Posterior cingulate gyrus (tissue), 11 donors: ENCODE measurements at places on chromosomes 5 and 9.

- peak; percentile 63 for DNase-seq
Measured at GRCh38 chr5:149837680-149838269, 106.8 kb downstream of the PDE6A start.

DNA sequence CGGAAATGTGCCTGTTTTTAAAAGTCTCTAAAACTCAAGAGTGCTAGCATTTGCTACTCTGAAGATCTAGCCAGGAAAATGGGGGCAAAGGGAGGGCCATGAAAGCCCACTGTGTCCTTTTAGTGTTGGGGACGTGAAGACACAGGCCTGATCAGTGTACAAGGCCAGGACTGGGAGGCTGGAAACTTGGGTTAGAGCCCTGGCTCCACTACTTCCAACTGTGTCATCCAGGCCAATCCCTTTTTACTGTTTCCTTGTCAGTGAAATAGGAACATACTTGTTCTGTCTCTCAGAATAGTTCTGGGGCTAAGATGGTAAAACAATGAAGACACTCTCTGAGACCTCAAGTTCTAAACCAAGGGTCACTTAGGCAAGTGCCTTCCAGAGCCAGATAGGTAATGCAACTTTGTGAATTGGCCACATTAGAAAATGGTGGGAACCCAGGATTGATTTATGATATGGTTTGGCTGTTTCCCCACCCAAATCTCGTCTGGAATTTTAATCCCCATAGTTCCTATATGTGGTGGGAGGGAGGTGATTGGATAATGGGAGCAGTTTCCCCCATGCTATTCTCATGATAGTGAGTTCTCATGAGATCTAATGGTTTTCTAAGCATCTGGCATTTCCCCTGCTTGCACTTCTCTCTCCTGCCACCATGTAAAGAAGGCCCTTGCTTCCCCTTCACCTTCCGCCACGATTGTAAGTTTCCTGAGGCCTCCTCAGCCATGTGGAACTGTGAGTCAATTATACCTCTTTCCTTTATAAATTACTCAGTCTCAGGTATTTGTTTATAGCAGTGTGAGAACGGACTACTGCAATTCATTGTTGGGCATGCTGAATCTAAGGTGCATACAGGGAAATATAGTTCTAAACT is 30.4 kb upstream of the B4GALT1 start:
- no peak for DNase-seq

GRCh38 chr9:32431940-32432555 is 47.6 kb downstream of the ACO1 start:
- DNase-seq, result no peak

GRCh38 chr5:88713818-88714217 is 169.2 kb downstream of the MEF2C start:
- DNase-seq, result no peak

- no peak for DNase-seq
Measured at GRCh38 chr9:99870126-99870525, 36.3 kb upstream of the STX17 start.

DNA sequence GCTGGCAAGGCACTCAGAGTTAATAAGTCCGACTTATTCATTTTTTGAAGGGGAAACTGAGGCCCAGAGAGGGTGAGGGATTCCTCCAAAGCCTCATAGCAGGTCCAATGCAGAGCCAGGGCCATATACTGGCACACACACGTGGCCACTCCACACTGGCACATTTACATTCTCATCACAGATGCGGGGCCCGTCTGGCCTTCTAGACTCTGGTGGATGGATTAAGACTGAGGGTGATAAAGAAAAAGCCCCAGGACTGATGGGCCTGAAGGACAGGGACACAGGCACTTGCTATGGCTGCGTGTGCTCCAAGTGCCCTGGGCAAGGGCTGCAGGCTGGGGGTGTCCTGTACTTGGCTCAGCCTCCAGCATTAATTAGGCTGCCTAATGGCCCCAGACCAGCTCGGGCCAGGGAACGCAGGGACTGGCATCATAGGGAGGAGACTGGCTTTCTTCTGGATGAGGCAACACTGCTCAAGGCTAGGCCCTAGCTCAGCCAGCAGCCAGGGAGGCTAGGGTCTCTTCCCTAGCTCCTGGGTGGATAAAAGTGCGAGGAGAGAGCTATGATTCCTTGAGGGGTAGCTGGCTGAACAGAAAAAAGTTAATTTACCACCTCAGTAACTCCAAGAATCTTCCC is 28.5 kb upstream of the CSF1R start:
- DNase-seq, result no peak

DNA sequence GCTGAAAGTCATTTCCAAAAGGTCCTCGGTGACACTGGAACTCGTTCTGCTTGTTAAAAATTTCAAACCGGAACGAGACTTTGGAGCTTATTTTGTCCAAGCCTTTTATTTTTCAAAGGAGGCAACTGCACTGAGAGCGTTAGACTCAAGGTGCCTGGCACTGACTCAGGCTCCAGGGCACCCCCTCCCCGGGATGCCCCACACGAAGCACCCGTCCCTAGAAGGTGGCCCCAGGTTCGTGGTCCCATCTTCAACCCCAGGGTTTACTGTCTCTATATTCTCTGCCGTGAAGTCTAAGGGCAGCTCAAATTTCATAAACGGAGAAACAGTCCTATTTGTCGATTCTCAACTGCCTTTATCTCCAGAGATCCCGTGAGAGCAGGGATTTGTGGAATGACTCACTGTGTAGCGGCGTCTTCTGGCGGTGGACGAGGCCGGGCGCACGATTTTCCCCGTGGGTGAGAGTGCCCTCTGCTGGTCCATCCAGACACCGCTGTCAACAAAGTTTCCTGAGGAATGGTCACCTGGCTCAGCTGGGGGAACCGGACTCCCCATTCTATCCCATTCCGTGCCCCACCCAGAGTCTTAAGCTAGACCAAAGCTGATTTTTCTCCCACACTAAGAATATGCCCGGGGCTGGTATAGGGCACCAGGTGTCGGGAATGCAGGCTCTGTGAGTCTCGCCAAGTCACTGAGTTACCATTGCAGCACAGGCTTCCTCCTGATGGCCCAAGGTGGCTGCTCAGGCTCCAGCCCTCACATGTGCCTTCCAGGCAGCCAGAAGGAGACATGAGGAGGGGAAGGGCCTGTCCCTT is 27.1 kb upstream of the SLC6A19 start:
- peak; percentile 58 for DNase-seq

DNA sequence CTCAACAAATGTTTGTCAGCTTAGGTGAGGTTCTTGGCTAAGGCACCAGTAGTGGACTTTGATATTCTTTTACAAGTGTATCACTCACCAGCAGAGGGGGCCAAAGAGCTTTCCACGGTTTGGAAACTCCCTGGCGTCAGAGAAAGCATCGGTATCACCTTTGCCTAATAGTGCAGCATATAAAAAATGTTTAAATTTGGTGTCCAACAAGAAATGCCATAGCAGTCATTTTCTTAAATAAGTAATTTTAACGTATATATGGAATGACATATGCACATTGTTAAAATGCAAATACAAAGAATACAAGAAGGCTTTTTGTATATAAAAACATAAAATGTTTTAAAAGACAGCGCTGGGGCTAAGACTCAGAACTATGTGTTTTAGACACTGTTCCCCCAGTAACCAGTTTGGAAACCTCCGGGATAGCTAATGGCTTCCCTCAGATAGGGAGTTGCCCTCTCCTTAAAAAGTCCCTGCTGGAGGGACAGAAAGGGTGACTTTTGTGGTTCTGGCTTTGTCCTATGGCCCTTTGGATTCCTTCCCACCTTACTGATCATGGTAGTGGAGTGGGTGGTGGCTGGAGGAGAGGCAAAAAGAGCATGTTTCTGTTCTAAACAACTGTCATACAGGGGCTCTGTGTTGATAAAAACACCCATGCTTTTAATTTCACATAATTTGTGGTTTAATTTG is 124.6 kb downstream of the GPBP1 start:
- DNase-seq, result peak; percentile 85

DNA sequence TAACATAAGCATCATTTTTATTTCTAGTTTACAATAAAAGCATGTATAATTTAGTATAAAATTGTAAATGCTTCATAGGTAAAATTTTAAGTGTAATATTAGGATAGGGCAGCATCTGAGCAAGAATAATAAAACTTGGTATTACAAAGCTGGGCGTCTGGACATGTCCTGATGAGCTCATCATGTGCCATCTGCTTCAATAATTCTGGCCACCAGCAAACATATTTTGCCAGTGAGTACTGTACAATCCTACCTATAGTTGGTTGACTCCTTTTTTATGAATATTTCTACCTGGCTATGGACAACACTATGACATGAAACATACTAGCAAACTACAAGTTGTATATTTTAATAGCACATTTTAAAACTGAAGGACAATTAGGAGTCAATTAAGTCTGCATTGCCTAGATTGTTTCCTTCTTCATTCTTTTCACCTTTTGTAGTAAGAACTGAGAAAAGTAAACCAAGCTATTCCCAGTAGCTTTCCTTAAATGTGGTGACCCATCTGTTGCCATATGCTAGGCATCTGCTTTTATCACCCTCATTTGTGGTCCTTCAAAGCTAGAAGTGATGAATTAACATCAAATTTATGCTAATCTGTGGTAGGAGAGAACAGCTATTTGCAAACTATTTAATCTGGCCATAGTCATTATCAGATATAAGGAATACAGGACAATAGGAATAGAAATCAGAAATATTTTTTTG is 23.4 kb downstream of the LURAP1L start:
- DNase-seq, result no peak

DNA sequence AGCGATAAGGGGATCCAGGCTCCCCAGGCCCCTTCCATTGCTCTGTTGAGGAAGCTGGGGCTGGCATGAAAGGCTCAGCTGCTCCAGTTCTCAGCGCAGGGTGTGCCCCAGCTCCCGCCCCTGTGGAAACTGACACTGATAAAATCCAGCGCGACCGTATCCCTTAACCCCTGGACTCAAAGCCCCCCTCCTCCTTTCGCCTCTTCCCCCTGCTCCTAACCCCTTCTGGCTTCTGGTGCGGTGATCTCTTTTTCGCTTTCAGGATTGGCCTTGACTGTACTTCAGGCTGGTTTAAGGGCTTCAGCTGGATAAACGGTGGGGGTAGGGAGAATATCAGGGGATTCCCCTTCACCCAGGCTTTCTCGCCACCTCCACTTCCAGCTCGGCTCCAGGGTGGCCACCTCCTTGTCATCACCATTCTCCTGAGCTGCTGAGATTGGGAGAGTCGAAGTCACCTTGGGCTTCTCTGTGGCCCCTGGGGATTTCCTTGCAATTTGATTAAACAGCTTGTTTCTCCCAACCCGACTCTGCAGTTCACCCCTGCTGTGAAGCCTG is 843 bp downstream of the BSPRY start:
- DNase-seq, result no peak
